ENCODE measurements at places on chromosomes 16 and 17.

DNA sequence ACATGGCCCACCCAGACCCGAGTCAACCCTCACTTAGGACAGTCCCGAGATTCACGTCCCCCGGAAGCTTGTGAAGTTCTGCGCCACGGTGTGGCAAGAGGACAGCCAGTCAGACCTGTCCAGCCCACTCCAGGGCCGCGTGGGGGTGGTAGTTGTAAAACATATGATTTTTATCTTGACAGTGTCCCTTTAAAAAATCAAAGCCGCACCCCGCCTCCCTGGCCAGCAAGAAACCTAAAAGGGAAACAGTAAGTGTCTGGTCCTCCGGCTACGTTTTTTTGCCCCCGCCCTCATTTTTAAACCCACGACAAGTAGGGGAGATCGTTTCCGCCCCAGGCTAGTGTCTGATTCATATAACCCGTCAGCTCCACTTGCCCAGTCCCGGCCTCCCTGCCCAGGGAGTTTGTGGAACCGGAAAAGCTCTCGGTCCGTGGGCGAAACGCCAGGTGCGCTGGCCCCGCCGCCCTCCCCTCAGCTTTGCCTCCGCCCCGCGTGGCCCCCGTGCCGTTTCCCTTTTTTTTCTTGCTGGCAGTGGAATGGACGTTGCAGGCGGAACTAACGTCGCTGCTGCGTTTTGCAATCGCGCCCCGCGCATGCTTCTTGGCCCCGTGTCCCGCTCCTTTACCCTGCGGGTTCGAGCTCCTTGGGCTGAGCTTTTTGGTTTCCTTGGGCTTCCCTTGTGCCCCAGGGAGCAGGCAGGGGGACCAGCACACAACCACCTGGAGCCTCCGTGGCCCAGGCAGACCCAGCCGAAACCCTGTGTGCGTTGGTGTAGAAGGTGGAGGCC lies 13.3 kb upstream of the NUDT16L1 start:
- no peak for DNase-seq

- DNase-seq: no peak
Observed at GRCh38 chr16:54677308-54677950, 253.2 kb upstream of the IRX5 start.

GRCh38 chr17:77746393-77746792 lies 212.1 kb upstream of the TNRC6C start:
- DNase-seq: no peak

GRCh38 chr16:89170346-89171215 lies 967 bp upstream of the CDH15 start:
- no peak for DNase-seq

DNA sequence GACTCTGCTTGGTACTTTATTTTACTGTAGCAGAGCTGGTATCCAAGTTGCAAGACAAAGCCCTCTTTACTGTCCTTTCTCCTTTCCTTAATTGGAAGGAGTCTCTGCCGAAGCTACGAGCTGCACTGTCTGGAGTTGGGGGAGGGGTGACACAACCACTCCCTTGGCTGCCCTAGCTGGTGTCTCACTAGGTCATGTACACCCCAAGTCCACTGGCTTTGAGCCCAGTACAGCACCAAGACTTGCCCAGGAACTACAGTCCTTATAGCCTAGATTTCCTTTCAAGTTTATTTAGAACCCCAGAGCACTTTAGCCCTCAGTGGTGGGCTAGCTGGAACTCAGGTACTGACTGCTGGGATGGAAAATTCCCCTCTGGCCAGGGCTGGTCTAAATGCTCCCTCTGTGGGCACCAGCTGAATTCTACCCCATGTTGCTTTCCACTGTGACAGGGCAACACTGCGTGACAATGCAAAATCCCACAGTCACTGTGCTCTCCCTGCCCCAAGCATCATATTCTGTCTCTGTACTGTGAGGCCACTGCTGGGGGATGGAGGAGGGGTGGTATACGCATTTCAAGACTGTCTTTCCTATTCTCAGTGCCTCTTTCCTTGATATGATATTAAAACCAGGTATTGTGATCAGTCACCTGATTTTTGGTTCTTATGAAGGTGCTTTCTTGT lies 18.4 kb downstream of the EFCAB5 start:
- no peak for DNase-seq

DNA sequence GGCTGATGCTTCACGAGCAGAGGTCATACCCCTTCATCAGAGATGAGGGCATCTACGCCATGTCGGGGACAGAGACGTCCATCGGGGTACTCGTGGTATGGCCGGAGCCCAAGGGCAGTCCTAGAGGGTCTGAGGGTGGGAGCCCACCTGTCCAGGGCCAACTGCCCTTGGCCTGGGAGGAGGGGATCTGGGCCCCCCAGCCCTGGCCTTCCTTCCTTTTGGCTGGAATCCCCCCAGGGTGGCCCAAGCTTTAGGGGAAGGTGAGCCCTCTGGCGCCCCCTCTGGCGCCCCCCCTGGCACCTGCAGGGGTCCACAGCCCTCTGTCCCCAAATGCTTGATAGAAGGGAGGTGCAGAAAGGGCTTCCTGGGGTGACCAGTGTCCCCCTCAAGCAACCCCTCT lies 69.3 kb downstream of the SCNN1B start:
- no peak for DNase-seq

All from SHP77 treated with DMSO at 0.1 percent for 48 hours (cell line).